ENCODE measurements at places on chromosomes 4 and X.

DNA sequence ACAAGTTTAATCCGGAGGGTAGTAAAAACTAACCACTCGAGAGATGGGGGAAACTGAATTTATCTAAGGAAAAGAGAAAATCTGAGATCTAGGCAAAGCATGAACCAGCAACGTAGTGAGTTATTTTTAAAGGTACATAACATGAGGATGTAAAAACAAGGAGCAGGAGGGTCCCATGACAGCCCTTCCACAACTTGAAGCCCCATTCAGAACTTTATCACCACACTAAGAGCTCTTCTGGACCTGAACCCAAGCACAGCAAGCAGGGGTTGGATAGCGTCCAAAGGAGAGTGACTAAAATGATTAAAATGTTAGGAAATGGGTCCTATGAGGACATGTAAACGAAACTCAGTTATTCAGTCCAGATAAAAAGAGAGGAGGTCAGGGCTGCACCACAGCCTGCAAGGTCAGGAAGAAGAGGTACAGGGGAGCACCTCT, 16.2 kb downstream of the SH3RF1 start:
- H3K27ac ChIP-seq = peak overlapping the region; percentile 82
- H3K4me3 ChIP-seq = no peak overlapping the region
- H3K27me3 ChIP-seq = no peaks in the 10 kb centered on the region
- DNase-seq = peak; percentile 67
- peaks cover 90% of the 10 kb centered on the region for H3K4me1 ChIP-seq

DNA sequence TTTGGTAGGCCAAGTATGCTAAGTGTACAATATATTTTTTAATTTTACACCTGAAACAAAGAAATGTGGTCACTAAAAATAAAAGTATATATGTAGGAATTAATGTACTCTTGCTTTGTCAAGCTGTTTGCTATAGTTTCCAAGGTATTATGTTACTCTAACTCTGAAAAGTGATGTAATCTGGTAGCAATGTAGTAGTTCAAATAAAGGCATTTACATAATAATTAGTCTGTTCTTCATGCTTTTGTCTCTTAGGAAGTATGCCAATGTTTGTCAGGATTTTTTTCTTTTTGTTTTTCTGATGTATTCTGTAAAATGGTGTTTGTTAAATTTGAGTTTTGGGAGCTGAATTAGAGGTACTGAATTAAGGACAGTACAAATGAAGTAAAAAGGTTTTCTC, 89.5 kb downstream of the PLS3 start:
- no peak overlapping the region for H3K27ac ChIP-seq
- H3K27me3 ChIP-seq = no peaks in the 10 kb centered on the region
- H3K4me3 ChIP-seq = no peak overlapping the region

DNA sequence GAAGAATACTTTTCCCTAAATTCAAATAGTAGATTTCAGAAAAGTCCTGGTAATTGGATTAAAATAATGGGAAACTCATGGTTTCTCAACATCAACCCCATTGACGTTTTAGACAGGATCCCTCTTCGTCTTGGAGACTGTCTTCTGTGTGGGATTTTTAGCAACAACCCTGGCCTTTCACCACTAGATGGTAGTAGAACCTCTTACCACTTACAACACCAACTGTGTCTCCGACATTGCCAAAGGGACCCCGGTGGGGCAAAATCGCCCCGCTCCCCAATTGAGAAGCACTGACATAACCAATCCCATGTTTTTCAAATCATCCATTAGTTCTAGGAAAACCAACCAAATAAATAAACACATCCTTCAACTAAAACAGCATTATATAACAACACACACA, 16.9 kb upstream of the ANOS1 start:
- H3K4me3 ChIP-seq = no peak overlapping the region
- H3K4me1 ChIP-seq = no peaks in the 10 kb centered on the region
- H3K36me3 ChIP-seq = no peaks in the 10 kb centered on the region

DNA sequence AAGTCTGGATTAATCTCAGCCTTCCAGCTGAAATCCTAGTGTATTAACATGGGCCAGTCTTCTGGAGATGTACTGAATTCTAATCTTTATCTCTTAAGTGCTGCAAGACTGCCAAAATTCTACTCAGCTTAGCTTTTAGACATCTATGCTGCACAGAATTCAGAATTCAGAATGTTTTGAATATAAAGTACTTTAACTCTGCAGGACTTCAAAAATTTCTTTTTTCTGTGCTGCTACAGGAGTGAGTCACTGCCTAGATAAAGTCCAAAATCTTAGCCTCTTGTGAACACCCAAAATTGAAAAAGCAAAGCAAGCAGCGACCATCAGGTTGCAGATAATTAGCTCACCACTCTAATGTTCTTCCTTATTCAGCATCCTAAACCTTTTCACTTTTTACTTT, 1092.6 kb upstream of the PCDH10 start:
- H3K27me3 ChIP-seq = no peaks in the 10 kb centered on the region
- H3K4me1 ChIP-seq = no peaks in the 10 kb centered on the region
- no peak overlapping the region for H3K4me3 ChIP-seq
- no peak for DNase-seq

DNA sequence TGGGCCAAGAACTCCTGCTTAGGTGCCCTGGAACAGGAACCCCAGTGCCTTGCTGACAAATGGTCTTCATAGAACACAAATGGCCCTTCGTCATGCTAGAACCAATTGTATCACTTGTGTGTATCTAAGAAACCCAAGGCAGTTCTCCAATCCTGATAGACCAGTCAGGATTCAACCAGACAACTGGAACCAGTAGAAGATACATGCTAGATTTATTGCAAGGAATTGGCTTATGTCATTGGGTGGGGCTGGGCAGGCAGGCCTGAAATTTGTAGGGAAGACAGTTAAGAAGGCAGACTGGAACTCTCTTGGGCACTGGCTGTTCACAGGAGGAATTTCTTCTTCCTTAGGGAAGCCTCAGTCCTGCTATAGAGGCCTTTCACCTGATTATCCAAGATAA, 17.0 kb upstream of the TBL1X start:
- H3K4me3 ChIP-seq = no peak overlapping the region
- no peak overlapping the region for H3K27ac ChIP-seq
- H3K36me3 ChIP-seq = no peaks in the 10 kb centered on the region
- no peaks in the 10 kb centered on the region for H3K27me3 ChIP-seq
- DNase-seq = no peak
- H3K4me1 ChIP-seq = no peaks in the 10 kb centered on the region

- H3K27me3 ChIP-seq = no peaks in the 10 kb centered on the region
- H3K4me1 ChIP-seq = peaks cover 31% of the 10 kb centered on the region
- H3K4me3 ChIP-seq = no peak overlapping the region
- DNase-seq = no peak
Observed at GRCh38 chr4:36222702-36223101, 21.6 kb downstream of the ARAP2 start.

GRCh38 chr4:6148506-6149205, 51.7 kb downstream of the JAKMIP1 start:
- H3K4me1 ChIP-seq = no peaks in the 10 kb centered on the region
- DNase-seq = no peak
- H3K27me3 ChIP-seq = no peaks in the 10 kb centered on the region
- no peaks in the 10 kb centered on the region for H3K36me3 ChIP-seq
- H3K27ac ChIP-seq = no peak overlapping the region
- no peak overlapping the region for H3K4me3 ChIP-seq

GRCh38 chr4:11451716-11452115, 23.0 kb upstream of the HS3ST1 start:
- no peaks in the 10 kb centered on the region for H3K27me3 ChIP-seq
- no peak overlapping the region for H3K27ac ChIP-seq
- no peaks in the 10 kb centered on the region for H3K36me3 ChIP-seq

- H3K27me3 ChIP-seq = no peaks in the 10 kb centered on the region
- no peak overlapping the region for H3K27ac ChIP-seq
- no peak for DNase-seq
- H3K4me1 ChIP-seq = no peaks in the 10 kb centered on the region
- H3K36me3 ChIP-seq = no peaks in the 10 kb centered on the region
Observed at GRCh38 chr4:69849969-69850368, 10.0 kb downstream of the SULT1E1 start.

- no peak overlapping the region for H3K27ac ChIP-seq
- peaks cover 13% of the 10 kb centered on the region for H3K4me1 ChIP-seq
- no peak overlapping the region for H3K4me3 ChIP-seq
- no peak for DNase-seq
- H3K36me3 ChIP-seq = no peaks in the 10 kb centered on the region
Observed at GRCh38 chrX:44913656-44914531, 40.9 kb downstream of the KDM6A start.

- H3K36me3 ChIP-seq = no peaks in the 10 kb centered on the region
- H3K4me1 ChIP-seq = peaks cover 17% of the 10 kb centered on the region
- no peaks in the 10 kb centered on the region for H3K27me3 ChIP-seq
- DNase-seq = peak; percentile 42
Observed at GRCh38 chr4:68349279-68349648, 626 bp downstream of the YTHDC1 start.

DNA sequence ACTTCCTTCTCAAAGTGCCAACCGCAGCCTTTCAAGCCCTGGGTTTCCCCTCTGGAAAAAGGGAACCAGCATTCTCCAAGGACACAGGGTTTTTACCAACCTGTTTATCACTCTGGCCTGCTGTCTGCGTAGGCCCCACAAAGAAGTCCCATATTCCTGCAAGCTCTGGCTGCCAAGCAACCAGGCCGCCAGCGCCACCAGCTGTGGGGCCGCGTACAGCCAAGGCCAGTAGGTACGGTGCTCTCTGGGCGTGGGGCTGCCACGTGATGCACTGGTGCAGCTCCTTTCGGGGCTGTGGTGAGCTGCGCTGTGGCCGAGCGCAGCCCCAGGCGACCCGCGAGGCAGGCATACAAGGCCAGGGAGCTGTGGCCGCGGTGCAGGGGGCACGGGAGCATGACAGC, 22.1 kb downstream of the LUZP4 start:
- no peak overlapping the region for H3K27ac ChIP-seq
- H3K4me1 ChIP-seq = no peaks in the 10 kb centered on the region
- no peaks in the 10 kb centered on the region for H3K27me3 ChIP-seq
- DNase-seq = peak; percentile 15
- no peak overlapping the region for H3K4me3 ChIP-seq
- H3K36me3 ChIP-seq = no peaks in the 10 kb centered on the region

GRCh38 chr4:183356931-183357675, 34.9 kb upstream of the CLDN24 start:
- no peaks in the 10 kb centered on the region for H3K36me3 ChIP-seq
- H3K27ac ChIP-seq = no peak overlapping the region
- no peaks in the 10 kb centered on the region for H3K27me3 ChIP-seq
- no peak for DNase-seq
- no peaks in the 10 kb centered on the region for H3K4me1 ChIP-seq

DNA sequence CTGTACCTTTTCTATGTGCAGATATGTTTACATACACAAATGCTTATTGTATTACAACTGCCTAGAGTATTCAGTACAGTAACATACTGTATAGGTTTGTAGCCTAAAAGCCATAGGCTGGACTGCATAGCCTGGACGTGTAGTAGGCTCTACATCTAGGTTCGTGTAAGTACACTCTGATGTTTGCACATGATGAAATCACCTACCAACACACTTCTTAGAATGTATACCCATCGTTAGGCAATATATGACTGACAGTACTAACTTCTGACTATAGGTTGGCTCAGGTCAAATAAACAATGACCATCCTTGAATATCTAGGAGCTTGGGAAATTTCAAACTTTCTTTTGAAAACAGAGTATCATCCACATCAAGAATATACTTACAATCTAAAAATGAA, 139.0 kb downstream of the CORIN start:
- H3K4me3 ChIP-seq = no peak overlapping the region
- H3K4me1 ChIP-seq = no peaks in the 10 kb centered on the region
- no peaks in the 10 kb centered on the region for H3K36me3 ChIP-seq
- no peaks in the 10 kb centered on the region for H3K27me3 ChIP-seq

DNA sequence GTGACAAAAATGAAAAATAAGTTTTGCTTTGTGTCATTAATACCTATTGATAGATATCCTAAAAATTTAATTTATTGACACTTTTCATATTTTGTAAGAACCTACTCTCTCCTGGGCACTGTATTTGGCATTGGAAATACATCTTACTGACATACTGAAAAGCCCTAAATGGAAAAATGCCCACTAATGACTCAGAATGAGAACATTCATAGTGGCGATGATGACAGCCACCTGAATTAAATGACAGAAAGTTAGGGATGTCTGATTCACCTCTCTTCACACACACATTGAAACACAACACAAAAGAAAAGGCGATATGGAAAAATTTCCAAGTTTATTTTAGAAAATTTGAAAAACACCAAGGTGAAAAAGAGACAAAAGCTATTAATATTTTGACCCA, 992.3 kb downstream of the STPG2 start:
- no peaks in the 10 kb centered on the region for H3K27me3 ChIP-seq
- H3K36me3 ChIP-seq = no peaks in the 10 kb centered on the region
- DNase-seq = no peak
- H3K27ac ChIP-seq = no peak overlapping the region
- H3K4me3 ChIP-seq = no peak overlapping the region

GRCh38 chrX:63784902-63785707, at the start of gene ARHGEF9:
Gene ARHGEF9 (minus strand): TSS chrX:63785214. CDS start chrX:63785145, 69 bp downstream.
- peak; percentile 34 for DNase-seq
- H3K27me3 ChIP-seq = no peaks in the 10 kb centered on the region
- H3K4me3 ChIP-seq = peak within 1 kb of the TSS; percentile 30
- H3K4me1 ChIP-seq = no peaks in the 10 kb centered on the region

- H3K36me3 ChIP-seq = no peaks in the 10 kb centered on the region
- H3K4me1 ChIP-seq = peaks cover 37% of the 10 kb centered on the region
- peak; percentile 61 for DNase-seq
- H3K4me3 ChIP-seq = no peak overlapping the region
- H3K27me3 ChIP-seq = no peaks in the 10 kb centered on the region
Observed at GRCh38 chr4:2809610-2810180, 16.8 kb downstream of the SH3BP2 start.

DNA sequence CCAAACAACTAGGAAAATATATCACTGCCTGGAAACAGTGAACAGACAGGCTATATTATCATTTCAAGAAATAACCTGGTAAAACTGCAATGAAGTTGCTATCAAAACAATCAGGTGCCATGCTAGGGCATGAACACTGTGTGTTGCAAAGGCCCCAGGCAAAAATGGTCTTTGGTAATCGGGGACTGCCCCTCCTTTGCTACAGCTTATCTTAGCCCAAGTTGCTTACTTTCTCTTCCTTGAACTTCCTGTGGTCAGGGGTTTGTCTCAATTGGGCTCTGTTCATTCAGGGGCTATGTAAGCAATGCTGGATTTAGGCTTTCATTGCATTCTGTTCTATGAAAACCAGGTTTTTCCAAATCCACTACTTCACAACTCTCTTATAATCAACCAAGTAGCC, 30.4 kb downstream of the SCML1 start:
- no peak overlapping the region for H3K27ac ChIP-seq
- H3K36me3 ChIP-seq = no peaks in the 10 kb centered on the region
- DNase-seq = no peak
- no peaks in the 10 kb centered on the region for H3K4me1 ChIP-seq

- H3K27me3 ChIP-seq = no peaks in the 10 kb centered on the region
- H3K36me3 ChIP-seq = no peaks in the 10 kb centered on the region
- no peak overlapping the region for H3K27ac ChIP-seq
Observed at GRCh38 chr4:156420623-156421022, 467.0 kb upstream of the CTSO start.

- H3K4me3 ChIP-seq = no peak overlapping the region
- no peaks in the 10 kb centered on the region for H3K4me1 ChIP-seq
- no peaks in the 10 kb centered on the region for H3K36me3 ChIP-seq
- H3K27ac ChIP-seq = no peak overlapping the region
- DNase-seq = no peak
Observed at GRCh38 chr4:138636781-138637180, 378.8 kb upstream of the NOCT start.

GRCh38 chr4:138686106-138686835, 329.3 kb upstream of the NOCT start:
- no peaks in the 10 kb centered on the region for H3K27me3 ChIP-seq
- no peak overlapping the region for H3K27ac ChIP-seq
- H3K4me3 ChIP-seq = no peak overlapping the region
- H3K4me1 ChIP-seq = peaks cover 7% of the 10 kb centered on the region
- H3K36me3 ChIP-seq = no peaks in the 10 kb centered on the region
- DNase-seq = no peak
